SHP77 (cell line): ENCODE measurements at places on chromosomes 1 and 21.

DNA sequence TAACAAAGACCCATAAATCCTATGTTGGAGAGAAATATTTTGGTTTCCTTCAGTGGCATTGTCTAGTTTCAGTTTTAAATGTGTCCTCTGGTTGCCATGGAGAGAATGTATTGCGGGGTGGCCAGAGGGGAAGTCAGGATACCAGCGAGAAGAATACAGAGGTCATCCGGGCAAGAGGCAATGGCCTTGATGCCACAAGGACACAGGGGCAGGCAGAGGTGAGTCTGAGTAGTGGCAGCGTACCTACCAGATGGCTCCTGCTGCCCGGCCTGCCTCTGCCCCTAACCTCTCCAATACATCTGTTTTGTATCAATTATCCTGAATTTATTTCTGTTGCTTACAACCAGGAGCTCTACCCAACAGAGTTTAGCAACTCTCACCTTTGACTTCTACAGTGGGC is 14.9 kb downstream of the KLHDC7A start:
- no peak for DNase-seq

GRCh38 chr1:210124736-210125135 is 107.9 kb upstream of the SERTAD4 start:
- no peak for DNase-seq

GRCh38 chr1:29821605-29822004 is 585.3 kb downstream of the PTPRU start:
- DNase-seq: no peak

GRCh38 chr1:77349275-77349674 is 67.5 kb downstream of the AK5 start:
- DNase-seq: no peak
